ENCODE measurements at places on chromosomes 3 and 15.

DNA sequence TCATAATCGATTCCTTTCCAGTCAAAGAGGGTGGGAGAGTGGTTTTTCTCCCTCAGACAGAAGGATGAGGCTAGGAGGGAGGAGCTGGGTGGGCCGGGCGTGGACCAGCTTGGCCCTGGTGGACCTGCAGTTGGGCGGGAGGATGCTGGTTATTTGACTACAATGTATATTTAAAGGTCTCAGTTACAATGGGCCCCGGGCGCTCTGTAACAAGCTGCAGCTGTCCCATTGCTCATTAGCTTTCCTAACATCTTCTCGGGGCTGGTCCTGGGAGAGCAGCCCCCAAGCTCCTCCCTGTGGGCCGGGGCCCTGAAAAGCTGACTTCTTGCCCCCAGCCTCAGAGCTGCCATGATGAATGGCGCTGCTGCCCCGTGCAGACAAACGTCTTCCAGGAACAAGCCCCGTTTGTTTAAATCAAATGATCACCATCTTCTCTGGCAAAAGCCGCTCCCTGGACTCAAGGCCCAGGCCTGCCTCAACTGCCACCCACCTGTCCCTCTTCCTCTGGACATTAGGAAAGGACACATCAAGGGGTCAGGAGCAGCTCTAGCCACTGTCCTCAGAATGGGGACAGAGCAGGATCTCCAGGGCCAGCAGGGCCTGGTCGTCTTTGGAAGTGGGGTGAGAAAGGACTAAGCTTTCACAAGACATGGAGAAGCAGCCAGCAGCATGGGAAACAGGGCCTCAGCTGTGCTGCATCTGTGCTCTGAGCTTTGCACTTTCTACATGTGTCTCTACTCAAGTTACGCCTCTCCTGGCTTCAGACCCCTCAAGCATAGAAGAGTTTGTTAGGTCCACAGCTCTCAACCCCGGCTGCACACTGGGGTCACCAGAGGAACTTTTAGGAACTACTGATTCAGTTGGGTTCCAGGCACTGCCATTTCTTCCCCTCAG lies 38.6 kb downstream of the MAGEF1 start:
- no peak for DNase-seq

DNA sequence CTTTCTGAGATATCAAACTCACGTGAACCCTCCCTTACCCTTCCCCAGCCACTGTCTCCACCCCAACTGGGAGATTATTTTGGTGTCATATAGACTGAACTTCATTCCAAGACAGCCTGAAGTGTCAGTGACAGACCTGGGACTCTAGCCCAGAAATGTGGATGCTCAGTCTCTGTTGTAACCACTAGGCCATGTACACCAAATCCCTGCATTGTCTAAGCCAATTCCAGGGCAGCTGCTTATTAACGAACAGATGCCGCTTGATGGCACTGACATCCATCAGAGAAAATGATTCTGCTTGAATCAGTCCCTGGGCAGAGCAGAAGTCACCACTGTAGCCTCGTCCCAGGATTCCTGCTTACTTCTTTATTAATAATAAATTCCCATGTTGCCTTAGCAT lies 305.5 kb downstream of the GRM7 start:
- no peak for DNase-seq

DNA sequence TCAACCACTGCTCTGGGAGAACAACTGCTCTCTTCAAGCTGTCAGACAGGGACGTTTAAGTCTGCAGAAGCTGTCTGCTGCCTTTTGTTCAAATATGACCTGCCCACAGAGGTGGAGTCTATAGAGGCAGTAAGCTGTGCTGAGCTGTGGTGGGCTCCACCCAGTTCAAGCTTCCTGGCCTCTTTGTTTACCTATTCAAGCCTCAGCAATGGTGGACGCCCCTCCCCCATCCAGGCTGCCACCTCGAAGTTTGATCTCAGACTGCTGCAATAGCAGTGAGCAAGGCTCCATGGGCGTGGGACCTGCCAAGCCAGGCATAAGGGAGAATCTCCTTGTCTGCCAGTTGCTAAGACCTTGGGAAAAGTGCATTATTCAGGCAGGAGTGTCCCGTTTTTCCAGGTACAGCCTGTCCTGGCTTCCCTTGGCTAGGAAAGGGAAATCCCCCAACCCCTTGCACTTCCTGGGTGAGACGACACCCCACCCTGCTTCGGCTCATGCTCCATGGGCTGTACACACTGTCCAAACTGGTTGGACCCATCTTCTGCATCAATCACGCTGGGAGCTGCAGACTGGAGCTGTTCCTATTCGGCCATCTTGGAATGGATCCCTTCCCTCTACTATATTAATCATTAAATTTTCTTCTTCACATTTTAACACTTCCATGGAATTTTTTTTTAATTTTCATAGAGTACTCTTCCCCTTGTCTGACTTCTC lies 167.0 kb upstream of the UBE2E2 start:
- DNase-seq: no peak

GRCh38 chr3:188439080-188439479 lies 285.1 kb downstream of the LPP start:
- DNase-seq: peak; percentile 65

GRCh38 chr15:100021653-100022052 lies 288.4 kb upstream of the LYSMD4 start:
- no peak for DNase-seq

DNA sequence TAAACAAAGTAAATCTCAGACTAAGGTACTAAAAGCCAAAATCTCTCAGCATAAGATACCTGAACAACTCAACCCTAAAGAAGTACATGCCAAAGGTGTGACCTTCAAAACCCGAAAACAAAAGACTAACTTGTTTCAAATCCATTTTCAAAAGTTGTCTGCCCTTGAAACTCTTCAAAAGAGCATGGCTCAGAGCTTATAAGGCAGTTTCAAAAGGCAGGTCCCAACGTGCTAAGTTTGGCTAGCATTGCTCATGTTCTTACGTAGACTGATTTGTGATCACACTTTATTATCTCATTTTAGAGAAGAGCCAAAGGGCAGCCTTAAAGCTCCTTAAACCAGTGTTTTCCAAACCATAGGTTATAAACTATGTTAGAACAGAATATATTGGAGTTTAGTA lies 112.2 kb downstream of the FEZF2 start:
- DNase-seq: no peak

DNA sequence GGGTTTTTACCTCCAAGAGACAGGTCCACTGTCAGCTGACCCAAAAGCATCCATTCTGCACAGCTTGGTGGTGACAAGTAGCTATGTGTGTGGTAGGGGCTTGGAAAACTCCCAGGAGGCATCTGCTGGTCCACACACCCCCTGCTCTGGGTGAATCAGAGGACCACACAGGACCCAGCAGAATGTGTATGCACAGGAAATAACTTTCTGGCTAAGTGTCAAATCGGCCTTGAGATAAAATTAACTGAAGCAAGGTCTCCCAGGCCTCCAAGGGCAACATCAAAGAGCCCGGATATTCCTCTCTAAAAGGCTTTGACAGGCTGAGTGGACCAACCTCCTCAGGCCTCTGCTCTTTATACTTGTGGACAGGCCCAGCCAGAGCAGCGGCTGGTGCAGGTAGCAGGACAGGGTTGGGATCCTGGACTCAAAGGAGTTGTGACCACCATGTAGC lies 66.5 kb downstream of the CTNNB1 start:
- DNase-seq: no peak

- DNase-seq: no peak
Observed at GRCh38 chr15:57149196-57149595, 227.1 kb upstream of the CGNL1 start.

GRCh38 chr15:99268431-99268830 lies 17.1 kb downstream of the LRRC28 start:
- DNase-seq: no peak

GRCh38 chr3:150736316-150736719 lies 26.7 kb downstream of the SIAH2 start:
- no peak for DNase-seq

- no peak for DNase-seq
Observed at GRCh38 chr15:90560229-90560776, 30.6 kb downstream of the CRTC3 start.

- peak; percentile 45 for DNase-seq
Observed at GRCh38 chr3:161423911-161424522, 52.7 kb upstream of the SPTSSB start.

DNA sequence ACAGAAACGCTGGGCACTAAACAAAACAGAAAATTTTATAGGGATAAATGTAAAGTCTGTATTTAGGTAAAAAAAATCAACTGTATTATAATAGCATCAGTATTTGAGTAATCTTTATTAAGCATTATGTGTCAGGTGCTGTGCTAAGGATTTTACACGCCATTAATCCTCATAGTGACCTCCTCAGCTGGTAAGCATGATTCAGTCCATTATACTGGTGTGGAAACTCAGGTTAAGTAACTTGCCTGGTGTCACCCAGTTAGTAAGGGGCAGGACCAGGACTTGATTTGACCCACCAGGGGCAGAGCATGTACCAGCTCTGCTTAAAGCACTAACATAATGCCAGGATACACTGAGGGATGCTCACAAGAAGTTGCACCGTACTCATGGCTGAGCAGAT lies 4.8 kb downstream of the MYO5C start:
- no peak for DNase-seq

GRCh38 chr15:65612616-65612946 lies 1.6 kb upstream of the INTS14 start:
- no peak for DNase-seq

DNA sequence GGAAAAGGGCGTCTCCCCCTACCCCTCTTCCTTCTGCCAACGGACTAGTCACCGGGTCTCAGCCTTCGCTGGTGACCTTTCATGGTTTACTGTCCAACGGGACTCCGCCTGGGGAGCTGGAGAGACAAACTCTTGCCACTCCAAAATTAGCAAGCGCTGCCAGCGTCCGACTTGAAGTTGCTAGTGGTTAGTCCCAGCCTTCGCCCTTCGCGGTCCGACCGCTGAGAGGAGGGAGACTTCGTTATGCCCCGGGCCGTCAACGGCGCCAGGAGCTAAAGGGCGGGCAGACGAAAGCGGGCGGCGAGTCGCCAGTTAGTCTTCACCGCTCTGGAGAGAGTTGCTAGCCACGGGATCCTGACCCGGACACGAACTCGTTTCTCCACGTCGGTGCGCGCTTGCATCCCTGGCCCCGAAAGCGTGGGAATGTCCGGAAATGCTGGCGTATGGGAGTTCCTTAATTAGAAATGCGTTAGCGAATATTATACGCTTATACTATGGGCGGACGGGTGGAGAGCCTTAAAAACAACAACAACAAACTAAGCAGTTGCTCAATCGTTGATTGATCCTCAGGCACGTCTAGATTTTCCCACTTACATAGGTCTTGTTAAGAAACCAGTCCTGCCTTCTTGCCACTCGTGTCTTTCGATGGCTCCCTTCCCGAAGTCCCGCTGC lies 716 bp downstream of the SMC4 start:
- DNase-seq: peak; percentile 26

- DNase-seq: no peak
Observed at GRCh38 chr3:63960048-63960711, 48.0 kb upstream of the SCAANT1 start.

DNA sequence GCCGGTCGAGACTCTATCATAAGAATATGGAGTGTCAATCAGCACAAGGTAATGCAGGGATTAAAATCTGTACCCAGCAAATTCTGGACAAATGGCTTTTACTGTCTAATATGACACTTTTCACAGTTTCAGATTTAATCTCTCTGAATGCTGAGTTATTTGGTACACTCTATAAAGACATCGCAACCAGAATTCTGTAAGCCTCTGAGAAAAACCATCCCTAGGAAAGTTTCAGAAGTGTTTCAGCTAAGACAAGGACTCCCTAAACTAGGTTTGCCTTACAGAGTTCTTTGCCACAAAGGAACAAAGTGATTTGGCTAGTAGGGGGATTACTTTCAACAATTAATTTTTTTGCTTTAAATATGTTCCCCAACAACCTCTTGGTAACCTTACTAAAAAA lies 11.3 kb downstream of the WDR48 start:
- DNase-seq: no peak

DNA sequence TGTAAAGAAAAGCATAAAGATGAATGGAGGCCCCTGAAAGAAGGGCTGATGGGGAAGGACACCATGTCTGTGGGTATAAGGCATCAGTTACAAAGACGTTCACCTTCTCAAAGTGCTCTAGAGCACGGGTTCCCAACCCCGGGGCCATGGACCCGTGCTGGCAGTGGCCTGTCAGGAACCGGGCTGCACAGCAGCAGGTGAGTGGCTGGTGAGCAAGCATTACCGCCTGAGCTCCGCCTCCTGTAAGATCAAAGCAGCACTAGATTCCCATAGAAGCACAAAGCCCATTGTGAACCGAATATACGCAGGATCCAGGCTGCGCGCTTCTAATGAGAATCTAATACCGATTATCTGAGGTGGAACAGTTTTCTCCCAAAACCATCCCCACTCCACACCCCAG lies 25.7 kb downstream of the MYO1E start:
- DNase-seq: no peak

Measured in CD4-positive, alpha-beta T cell treated with Interleukin-1 beta for 1 hour (primary cell).